ENCODE measurements at places on chromosomes 5 and 9.

- DNase-seq = no peak
Observed at GRCh38 chr5:139459451-139459934, 3.0 kb downstream of the ECSCR start.

DNA sequence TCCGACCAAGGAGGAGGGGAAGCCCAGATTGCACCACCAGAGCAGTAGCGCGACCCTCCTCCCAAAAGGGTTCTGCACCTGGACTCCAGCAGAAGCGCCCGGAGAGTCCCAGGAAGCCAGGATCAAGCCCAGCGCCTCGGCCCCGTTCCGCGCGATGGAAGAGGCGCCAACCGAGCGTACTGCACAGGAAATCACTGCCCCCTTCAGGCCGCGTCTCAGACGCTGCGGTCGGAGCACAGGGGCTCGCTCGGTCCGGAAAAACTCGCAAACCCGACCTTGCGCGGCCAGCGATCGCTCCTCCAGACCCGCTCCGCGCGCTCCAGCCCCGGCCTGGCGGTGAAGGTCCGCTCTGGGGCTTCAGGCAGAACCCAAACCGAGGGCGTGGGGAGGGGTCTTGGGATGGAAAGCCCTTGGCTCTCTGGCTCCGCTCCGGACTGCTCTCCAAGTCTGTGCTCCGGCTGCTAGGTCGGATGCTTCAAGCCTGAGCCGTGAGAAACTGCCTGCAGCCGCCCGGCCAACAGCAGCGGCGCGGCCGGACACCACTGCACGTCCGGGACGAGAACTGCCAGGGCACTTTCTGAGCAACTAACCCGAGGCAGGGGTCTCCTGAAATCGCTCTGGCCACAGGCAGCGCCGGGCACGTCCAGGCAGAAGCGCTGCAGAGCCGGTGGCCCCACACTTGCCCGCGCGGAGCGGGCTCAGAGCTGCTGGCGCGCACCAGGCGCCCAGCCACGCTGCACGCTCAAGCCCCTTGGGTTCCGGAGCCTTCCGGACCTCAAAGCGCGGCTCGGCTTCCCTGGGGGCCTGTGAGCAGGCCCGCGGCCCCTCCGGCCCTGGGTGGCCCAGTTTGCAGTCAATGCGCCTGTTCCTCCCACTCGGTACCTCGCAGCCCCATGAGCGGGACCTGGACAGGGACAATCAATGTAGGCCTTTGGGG is 1.3 kb downstream of the GABBR2 start:
- DNase-seq = peak; percentile 43

- DNase-seq = no peak
Observed at GRCh38 chr9:69867081-69867814, 46.6 kb downstream of the CFAP95 start.

GRCh38 chr5:65646938-65647337 is 22.1 kb downstream of the SHLD3 start:
- no peak for DNase-seq

DNA sequence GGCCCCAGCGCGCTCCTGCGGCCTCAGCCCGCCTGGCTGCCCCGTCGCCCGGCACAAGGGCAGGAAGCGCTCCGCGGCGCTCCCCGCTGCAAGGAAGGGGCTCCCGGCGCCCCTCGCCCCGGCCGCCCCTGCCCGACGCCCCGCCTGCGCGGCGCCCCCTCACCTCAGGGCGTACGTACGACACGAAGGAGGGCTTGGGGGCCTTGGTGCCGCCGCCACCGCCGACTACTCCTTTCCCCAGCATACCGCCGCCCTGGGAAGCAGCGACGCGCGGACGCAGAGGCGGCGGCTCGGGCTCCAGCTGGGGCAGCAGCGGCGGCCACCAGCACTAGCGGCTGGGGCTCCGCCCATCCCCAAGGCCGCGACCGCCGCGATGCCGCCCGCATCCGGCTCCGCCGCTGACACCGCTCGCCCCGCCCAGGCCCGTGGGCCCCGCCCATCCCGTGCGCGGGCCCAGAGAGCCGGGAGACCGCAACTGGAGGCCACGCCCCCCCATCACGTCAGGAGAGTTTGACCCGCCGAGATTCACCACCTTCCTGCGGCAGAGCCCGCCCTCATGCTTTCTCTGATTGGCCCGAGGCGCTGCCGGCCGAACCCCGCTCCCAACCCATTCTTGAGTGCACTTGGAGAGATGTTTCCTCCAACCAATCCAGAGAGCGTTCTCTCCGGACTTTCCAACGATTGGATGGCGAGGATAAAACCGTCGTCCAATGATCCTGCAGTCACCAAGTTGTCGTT is at the start of gene MTMR12:
Gene MTMR12 (minus strand): TSS at position 345 of the 738 bp plus-strand sequence. CDS start 101 bp downstream, at position 244.
- DNase-seq = peak; percentile 97

DNA sequence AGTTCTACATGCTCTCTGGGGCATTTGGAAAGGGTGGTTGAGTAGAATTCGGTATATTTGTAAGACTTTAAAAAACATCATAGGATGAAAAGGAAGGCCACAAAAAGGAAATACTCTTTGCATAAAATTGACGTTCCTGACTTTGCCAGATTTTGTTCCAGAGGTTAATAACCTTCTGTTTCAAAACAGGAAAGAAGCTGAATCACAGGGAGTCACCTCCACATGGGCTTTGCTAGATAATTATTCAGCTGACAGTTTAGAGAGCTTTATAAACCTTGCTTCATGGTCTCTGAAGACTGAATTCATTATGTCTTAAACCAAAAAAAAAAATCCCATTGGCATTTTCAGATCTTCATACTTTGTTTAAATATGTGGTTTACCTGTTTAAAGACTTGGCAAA is 203.7 kb downstream of the SEMA6A start:
- DNase-seq = no peak

- DNase-seq = no peak
Observed at GRCh38 chr9:106755736-106756135, 107.2 kb upstream of the ZNF462 start.

DNA sequence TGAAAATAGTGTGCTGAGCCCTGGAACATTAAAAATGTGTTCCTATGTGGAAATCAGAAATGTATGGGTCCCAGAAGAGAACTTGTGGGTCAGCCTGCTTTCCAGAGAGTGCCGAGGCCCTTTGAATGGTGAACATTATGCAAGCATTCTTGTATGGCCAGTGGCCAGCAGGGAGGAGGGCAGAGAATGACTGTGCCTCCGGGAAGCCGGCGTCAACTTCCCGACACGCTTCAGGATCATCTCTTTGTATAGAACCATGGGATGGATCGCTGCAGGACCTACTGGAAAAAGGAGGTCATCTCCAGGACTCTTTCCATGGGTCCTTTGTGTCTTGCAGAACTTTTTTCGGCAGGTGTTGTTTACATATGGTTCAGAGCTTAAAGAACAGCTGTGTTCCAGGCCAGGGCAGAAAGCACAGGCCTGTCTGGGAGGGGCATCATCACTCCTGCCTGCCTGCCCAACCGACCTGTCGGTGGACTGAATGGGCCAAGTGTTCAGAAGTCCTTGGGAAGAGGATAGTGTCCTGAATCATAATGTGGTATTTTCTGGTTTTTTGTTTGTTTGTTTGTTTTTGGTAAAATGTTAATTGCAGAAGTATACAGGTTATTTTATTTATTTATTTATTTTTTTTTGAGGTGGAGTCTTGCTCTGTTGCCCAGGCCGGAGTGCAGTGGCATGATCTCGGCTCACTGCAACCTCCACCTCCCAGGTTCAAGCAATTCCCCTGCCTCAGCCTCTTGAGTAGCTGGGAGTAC is 9.0 kb downstream of the PRRC2B start:
- no peak for DNase-seq

- DNase-seq = no peak
Observed at GRCh38 chr9:131282688-131283422, 6.5 kb upstream of the FAM78A start.

GRCh38 chr9:91481972-91482371 is 58.3 kb upstream of the NFIL3 start:
- DNase-seq = no peak

DNA sequence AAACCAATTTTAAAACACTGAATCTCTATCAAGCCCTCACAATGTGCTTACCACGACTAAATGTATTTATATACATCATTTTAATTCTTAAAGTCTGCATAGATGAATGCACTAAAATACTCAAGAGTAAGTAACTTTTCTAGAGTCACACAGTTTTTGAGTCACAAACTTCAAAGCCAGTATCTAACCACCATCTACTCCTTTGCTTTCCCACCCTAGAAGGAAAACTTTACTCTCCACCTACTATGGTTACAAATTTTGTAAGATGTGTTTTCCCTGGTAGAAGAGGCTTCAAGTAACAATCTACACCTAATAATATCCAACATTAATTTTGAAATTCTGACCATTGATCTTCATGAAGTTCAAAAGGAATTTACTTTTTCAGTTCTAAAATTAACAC is 18.7 kb downstream of the ZFAND5 start:
- no peak for DNase-seq

DNA sequence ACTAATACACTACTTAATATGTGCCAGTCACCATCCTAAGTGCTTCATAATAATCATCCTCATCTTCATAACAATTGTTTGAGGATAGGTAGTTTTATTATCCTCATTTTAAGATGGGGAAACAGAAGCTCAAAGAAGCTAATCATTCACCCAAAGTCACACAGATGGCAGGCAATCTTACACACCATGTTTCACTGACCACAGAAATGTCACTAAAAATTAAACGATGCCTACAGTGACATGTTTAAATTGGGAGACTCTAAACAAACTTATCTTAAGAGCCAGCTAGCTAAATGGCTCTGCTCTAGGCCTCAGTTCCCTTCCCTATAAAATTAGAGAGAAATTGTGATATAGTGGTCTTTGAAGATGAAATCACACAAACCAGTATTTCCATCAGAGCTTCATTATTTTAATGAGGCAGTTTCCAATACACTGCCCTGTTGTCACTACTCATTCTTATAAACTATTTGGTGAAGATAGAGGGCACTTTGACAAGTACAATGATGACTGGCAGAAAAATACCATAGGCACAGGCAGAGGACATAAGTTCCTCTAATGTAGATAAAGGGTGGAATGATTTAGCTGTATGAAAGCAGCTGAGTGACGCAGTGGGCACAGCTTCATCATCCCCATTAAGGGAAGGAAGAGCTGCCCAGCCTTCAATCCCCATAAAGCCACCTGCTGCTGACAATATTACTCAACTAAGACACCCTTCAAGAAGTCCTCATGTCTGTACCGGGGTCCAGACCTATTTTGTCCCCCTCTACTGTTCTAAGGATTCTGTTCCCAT is 224.1 kb downstream of the ACTL7B start:
- no peak for DNase-seq

DNA sequence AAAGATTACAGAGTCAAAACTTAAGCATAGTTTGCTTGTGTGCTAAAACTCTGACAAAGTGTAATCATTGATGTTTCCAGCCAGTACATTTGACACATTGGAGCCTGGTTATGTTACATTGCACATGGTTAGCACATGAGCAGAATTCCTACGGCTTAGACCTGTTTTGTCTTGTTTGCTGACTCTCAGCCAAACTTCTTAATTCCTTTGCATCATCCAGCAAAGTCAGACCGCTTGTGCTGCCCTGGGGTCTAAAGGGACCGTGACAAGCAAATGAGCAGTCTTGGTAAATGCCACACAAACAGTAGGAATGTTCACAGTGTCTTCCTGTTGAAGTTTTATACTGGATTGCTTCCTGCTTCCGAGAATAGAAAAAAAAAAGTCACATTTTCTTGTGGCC is 72.0 kb upstream of the ENTREP1 start:
- DNase-seq = no peak

GRCh38 chr5:126370796-126371718 is 52.2 kb upstream of the GRAMD2B start:
- DNase-seq = no peak

- no peak for DNase-seq
Observed at GRCh38 chr9:127642082-127642740, 30.1 kb downstream of the STXBP1 start.

GRCh38 chr5:128225245-128226030 is 141.9 kb downstream of the SLC12A2 start:
- DNase-seq = no peak

- no peak for DNase-seq
Observed at GRCh38 chr9:128275198-128276007, at the start of gene GOLGA2. TSS of gene GOLGA2 (minus strand) at chr9:128276007. CDS start at chr9:128275976, 31 bp downstream.

DNA sequence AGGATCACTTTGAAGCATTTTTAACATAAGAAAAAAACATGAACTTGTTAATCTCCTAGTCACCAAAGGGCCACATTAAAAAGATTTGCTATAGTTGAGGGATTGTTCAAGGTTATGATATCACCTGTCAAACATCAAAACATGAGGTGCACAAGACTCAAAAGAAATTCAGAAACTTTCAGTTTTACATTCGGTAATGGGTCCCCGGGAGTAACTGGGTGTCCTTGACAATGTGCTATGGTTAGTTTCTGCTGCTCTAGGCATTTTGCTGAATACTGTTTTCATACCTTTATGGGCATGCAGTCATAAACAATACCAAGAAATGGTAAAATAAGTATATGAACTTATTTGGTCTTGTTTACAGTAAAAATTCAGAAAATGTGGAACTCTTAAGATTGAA is 92.8 kb upstream of the EDIL3 start:
- DNase-seq = no peak

DNA sequence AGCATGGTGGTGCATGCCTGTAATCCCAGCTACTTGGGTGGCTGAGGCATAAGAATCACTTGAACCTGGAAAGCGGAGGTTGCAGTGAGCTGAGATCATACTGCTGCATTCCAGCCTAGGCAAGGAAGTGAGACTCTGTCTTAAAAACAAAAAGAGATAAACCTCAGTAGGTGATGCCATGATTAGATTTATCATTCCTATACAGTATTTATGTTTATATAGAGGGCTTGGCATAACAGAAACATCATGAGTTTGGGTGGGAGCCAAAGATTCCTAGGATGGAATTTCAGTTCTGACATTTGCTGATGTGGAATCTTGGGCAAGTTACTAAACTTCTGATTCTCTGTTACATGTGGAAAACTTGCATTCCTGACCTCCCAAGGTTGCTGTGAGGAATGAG is 22.3 kb downstream of the RFK start:
- DNase-seq = no peak

DNA sequence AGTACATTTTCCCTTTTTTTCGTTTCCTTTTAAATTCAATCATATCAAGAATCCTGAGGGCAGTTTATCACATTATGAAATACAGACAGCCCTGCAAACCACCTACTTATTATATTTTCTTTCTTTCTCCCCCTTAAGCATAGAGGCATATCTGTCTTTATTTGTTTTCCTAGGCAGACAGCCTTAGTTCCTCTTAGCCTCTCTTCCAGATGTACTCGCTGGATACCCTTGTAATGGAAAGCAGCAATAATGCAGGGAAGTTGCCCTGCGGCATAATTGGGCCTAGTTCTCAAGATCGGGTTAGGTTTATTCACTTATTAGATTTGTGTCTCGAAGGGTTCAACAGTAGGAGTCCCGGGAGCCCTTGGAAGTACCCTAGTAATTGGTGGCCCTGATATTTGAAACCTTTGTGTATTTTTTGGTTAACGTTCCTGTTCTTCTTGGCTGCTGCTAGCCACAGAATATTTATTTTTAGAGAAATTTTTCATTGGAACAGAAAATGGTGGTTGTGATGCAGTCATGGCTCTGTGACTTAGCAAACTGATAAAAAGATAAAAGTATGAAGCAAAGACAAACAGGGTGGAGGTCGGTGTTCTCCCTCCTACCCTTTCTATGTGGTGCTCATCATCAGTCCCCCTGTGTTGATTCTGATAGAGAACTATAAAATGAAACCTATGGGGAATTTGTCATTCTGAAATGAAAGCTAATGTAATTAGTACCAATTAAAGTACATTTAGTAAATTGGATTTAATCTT is 6.4 kb downstream of the TLE4 start:
- DNase-seq = no peak

GRCh38 chr5:147482706-147483180 is 27.1 kb downstream of the DPYSL3 start:
- DNase-seq = no peak

Measured in RPMI8226 (cell line).